ENCODE measurements at places on chromosomes 5 and 9.

DNA sequence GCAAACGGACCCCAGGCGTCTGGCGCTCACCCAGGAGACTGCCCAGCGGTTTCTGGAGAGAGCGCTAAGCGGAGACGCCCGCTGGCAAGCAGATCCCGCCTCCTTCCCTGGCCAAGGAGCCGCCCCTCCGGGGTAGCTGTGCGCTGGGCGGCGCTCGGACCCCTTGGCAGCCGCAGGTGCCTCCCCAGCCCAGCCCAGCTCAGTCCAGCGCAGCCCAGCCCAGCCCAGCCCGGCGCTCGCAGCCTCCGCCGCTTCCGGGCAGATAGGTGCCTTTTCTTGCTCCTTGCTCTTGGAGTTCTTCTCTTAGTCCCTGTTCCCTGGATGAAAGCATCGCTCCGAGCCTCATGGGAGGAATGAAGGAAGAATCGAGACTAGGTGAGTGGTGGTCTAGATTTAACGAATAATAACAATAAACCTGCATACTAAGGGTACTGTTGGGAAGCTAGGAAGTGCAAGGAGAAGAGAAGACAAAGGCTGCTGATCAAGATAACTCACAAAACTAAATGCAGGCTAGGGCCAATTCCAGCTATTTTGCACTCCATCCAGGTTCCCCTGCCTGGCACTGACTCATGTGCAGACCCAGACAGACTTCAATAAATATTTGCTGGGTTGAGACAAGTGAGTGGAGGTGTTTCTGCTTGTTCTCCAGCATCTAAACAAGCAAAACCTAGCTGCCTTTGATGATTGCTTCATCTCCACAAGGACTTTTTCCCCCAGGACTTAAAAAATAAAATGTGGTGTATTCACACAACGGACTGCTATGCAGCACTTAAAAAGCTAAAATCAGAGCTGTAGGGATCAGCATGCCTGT lies at the start of gene STK32A:
STK32A (plus strand) TSS at position 202 of the 811 bp plus-strand sequence. CDS start 4,609 bp downstream, outside the sequence.
- DNase-seq = peak; percentile 61

- no peak for DNase-seq
These were observed 716.5 kb downstream of the MTRR start for GRCh38 chr5:8585230-8586018.

DNA sequence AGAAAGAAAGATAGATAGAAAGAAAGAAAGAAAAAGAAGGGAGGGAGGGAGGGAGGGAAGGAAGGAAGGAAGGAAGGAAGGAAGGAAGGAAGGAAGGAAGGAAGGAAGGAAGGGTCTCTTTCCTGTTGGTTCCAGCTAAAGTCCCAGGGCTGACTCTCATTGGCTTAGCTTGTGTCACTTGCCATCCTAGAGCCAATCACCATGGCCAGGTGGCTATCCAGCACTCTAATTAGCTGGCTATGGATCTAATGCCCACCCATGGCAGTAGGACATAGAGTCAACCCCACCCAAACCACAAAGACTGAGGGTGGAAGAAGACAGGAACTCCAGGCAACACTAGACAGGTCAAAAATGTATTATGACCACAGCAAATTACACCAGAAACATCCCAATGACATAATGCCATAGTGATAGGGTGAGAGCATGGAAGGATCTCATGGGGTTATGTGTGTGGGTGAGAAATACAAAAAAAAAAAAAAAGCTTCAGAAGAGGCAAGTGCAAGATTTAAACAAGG lies 10.8 kb upstream of the CPLX2 start:
- DNase-seq = no peak

DNA sequence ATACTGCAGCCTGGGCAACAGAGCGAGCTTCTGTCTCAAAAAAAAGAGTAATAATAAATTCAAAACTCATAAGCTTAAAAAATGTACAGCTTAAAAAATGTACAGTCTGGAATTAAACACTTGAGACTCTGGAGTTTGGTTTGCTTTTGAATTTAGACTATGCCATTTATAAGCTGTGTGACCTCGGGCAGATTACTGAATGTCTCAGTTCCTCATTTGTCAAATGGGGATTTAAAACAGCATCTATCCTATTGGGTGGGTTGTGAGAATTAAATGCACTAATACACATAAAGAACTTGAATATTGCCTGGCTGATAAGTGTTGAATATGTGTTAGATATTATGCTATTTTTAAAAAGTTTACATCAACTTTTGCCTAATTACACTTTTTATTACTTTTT lies 98.4 kb downstream of the SCAMP1 start:
- DNase-seq = no peak

DNA sequence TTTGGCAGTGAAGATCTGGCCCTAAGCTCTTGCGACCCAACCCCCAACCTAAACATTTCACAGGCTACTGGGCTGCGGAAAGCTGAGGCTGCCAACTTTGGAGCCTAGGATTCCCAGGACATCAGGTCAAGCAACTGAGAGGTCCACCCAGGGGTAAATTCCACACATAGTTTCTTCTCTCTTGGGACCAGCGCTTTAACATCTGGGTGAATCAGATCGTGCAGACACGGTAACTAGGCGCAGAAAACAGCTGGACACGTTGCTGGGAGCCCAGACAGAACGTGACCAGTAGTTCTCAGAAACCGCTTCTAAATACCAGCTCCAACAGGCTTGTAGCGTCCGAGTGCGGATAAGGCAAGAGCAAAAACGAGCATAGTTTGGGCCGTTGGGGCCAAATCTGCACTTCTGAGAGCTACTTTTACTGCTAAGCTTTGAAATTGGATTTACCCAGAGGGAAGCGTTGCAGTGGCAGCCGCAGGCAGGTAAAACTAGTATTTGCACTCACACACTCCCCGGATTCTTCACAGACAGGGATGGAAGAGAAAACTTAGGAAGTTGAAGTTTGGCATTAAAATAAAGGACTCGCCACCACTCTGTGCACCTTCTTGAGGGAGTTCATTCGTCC lies 11.8 kb downstream of the ITGA1 start:
- DNase-seq = peak; percentile 82

- peak; percentile 42 for DNase-seq
These were observed 137.4 kb downstream of the MED27 start for GRCh38 chr9:131942146-131942720.

- DNase-seq = no peak
These were observed 36.9 kb downstream of the FAM78A start for GRCh38 chr9:131239161-131239975.

GRCh38 chr9:2192356-2192979 lies 177.3 kb downstream of the SMARCA2 start:
- no peak for DNase-seq

DNA sequence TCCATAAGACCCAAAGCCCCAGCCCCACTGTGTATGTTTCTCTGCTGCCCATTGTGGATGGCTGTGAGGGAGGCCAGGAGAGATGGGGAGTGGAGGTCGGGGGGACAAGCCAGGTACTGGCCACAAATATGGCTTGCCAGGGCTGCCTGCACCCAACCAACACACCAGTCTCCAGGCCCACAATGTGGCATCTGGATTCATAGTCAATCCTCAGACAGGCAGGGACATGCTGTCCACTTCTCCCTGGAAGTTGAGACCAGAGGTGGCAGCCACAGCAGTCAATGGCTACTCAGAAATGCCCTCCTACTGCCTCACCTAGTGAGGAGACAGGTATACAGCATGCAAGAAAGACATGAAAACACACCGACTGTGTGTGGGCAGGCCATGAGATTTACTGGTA lies 61.2 kb upstream of the SLC25A51 start:
- DNase-seq = no peak

- DNase-seq = peak; percentile 55
These were observed 4.6 kb downstream of the NRG2 start for GRCh38 chr5:140038373-140038957.

- no peak for DNase-seq
These were observed 24.0 kb downstream of the HNRNPK start for GRCh38 chr9:83956086-83956435.

DNA sequence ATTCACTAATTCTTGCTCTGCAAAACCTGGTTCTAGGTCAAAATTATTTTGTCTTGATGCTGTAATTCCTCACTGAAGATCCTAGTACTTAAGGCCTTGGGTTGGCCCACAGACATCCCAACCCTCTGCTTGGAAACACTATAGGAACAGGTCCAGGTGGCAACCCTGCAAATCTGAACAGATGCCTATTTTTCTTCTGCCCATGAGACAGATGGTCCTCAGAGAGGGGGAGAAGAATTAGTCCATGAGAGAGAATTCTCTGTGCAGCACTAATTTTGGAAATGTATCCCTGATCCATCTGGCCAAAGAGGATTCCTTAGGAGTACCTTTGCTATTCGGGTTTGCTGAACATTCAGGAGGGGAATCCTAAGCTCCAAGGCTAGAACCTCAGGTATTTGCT lies 156.3 kb downstream of the ELAVL2 start:
- DNase-seq = no peak

DNA sequence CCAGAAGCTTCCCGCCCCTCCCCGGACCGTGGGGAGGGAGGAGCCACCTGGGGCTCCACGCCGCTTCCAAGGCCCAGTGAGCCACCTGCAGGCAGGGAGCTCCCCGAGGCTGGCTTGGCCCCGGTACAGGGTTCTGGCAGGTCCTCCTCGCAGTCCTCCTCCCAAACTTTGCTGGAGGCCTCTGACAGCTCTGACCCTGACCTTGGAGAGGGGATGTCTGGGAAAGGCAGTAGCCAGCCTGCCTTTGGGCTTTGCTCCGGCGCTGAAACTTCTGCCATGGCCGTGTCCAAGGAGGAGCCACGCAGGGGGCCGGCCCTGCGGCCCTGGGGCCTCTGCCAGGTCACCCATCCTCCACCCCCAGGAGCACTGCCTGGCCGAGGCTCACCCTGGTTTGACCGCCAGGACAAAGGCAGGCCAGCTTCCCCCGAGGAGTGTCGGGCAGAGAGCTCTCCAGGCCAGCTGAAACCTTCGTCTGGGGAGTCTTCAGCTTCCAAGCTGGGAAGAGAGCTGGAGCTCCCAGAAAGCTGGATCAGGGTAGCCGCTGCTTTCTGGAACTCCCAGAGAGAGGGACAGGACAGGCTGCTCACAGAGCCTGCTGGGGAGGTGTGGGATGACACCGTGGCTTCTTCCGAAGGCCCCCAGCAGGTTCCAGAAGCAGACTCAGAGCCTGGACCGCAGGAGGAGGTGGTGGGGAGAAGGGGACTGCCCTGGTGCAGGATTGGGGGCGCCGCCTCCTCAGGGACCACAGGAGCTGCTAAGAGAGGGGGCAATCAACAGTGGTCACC lies 9.0 kb upstream of the QSOX2 start:
- peak; percentile 27 for DNase-seq

DNA sequence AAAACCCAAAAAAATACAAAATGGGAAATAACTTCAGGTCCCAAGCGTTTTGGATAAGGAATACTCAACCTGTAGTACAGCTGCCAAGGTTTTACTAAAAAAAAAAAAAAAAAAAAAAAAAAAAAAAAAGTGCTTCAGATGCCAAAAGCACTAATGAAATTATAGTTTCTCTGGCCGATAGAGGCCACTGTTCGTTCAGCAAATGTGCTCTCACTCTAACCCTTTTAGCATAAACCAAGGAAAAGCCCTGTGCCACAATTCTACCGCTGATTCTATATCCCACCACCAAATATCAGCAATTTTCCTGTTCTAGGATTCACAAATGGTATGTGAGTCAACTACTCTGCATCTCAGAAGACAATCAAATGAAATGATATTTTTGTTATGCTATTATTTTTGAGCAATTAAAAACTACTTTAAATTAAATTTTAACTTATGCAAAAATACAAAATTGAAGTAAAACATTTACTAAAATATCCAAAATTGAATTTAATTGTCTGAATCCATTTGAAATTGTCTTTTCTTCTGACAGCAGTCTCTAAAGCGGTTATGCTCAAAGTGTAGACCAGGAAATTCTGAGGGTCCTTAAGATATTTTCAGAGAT lies 79.8 kb downstream of the RICTOR start:
- peak; percentile 66 for DNase-seq

- no peak for DNase-seq
These were observed 178.5 kb upstream of the PITX1 start for GRCh38 chr5:135212361-135213026.

GRCh38 chr9:28718226-28718625 lies 1144.9 kb upstream of the C9orf72 start:
- DNase-seq = no peak

- no peak for DNase-seq
These were observed 14.5 kb upstream of the SLC2A6 start for GRCh38 chr9:133493428-133493827.

Data from M059J (cell line).